ENCODE measurements at places on chromosomes 3 and 15.

DNA sequence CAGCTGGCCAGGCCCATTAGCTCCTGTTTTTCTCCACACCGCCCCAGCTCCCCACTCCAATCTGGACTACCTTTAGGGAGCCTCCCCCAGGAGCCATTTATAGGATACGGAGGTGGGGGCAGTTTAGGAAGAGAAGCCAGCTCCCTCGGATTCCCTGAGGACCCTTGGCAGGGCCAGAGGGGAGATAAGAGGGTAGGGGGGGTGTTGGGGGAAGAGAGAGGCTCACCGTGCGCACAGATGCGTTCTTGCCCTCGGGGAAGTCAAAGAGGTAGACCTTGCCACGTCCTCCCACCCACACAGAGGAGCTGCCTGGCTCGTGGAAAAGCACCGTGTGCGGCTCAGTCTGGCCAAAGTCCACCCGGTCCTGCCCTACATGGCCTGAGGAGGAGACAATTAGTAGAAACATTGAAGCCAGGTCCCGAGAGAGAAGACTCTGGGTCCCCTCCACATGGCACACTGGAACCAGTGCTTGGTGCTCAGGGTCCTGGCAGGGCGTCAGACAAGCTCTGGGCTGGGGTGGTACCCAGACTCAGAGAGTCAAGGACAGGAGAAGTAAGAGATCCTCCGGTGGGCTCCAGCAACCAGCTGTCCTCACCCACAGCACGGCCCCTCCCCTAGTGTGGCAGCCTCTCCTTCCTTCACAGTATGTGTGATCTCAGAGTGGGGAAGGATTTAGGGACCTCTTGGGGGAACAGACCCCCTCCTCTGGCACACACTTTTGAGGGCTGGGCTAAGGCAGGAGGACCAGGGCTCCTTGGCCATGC, 15.0 kb downstream of the SEMA7A start:
- DNase-seq = no peak

- DNase-seq = no peak
Observed at GRCh38 chr3:35894735-35895134, 255.4 kb downstream of the ARPP21 start.

- DNase-seq = no peak
Observed at GRCh38 chr15:64749999-64750657, 25.3 kb downstream of the RBPMS2 start.

GRCh38 chr15:63805993-63806980, 27.5 kb downstream of the HERC1 start:
- DNase-seq = no peak

DNA sequence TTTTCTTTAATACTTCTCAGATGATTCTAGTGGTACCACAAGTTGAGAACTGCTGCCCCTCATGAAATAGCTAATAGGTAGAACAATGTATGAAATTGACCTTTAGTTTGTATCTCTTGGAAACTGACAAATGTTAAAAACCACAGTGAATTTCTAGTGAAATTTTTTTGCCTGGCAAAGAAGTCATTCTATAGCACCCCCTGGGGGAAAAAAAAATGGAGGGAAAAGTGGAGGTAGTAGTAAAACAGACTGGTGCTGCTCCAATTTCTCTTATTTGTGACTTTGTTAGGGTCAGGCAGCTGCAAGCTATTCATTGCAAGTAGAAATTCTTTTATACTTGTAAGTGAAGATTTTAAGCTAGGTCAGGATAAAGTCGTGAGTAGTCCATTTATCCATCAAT, 605.0 kb downstream of the NLGN1 start:
- DNase-seq = no peak

DNA sequence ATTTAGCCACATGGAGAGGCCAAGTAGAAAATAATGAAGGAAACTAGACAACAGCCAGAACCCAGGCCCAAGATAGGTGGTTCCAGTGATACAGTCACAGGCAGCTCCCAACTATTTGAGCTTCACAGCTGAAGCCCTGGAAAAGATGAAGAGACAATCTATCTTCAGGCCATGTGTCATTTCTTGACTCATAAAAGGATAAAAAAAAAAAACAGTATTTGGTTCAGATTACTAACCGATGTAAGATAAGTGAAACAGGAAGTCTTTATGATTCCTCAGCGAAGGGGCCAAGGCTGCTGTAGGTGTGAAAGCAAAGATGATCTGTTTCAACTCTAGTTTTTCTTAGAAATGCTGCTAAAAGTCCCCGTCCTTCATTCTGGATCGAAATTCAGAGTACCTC, 394.6 kb downstream of the ZNF385D start:
- no peak for DNase-seq

GRCh38 chr3:177300039-177300833, 103.0 kb upstream of the TBL1XR1 start:
- no peak for DNase-seq

- DNase-seq = no peak
Observed at GRCh38 chr3:142981108-142981507, 17.6 kb upstream of the PAQR9 start.

- DNase-seq = no peak
Observed at GRCh38 chr15:93716615-93717231, 514.6 kb upstream of the MCTP2 start.

- DNase-seq = no peak
Observed at GRCh38 chr3:194836661-194837060, 151.0 kb downstream of the FAM43A start.

- no peak for DNase-seq
Observed at GRCh38 chr15:33016405-33017024, 178.0 kb downstream of the FMN1 start.

DNA sequence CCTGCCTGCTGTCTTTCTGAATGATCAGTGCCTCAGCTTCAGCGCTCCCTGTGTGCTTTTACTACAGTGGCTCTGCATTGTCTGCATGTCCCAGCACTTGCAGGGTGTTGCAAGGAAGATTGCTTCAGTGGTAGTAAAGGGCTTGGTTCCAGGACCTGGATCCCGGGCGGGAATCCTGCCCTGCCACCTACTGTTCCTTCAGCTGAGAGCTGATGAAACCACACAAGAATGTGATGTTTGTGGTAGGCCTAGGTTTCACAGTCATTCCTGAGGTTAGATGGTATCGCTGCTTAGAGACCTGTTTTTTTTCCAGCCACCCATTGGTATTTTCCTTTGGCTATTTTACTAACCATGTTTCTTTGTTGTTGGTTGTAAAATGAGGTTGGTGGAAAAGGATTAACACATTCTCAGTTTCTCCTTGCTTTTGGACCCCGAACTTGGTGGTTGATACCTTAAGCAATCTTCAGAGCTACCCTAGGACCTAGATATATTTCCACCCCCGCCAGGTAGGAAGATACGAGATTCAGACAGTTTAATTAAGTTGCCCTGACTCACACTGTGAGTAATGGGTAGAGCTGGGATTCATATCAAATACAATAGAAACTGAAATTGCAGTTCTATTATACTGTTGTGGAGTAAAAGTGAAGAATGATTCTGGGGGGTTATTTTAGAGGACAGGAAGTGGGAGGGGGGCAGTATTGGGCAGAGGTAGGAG, 11.4 kb downstream of the GPR87 start:
- peak; percentile 23 for DNase-seq

DNA sequence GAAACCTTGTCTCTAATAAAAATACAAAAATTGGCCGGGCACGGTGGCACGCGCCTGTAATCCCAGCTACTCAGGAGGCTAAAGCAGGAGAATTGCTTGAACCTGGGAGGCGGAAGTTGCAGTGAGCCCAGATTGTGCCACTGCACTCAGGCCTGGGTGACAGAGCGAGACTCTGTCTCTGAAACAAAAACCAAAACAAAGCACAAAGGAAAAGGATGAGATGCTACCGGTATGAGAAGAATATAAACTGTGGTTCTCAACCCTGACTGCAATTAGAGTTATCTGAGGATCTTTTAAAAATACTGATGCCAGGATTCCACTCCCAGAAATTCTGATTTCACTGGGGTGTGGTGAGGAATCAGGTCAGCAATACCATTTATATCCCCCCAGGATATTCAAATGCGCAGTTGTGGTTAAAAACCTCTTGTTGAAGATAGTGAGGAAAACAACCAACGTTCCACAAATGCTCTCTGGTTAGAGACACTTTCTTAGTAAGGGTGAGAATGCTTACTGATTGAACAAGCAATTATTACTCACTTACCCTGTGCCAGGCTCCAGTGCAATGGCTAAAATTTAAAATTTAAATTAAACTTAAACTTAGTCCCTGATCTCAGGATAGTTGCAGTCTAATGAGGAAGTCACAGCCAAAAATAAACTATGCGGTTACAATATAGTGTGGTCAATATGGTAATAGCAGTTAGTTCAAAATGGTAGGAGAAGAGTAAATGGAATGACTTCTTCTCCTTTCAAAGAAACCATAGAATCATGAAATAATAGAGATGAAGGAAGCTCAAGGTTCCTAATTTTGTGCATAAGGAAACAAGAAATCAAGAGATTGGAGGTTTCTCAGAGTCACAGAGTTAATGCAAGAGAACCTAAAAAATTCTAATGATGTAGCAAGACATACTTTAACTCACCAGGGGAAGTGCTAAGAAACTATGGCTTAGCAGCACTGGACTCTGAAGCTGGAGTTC, 109.5 kb downstream of the SSR3 start:
- DNase-seq = no peak
